ENCODE measurements at places on chromosomes 11 and 22.

DNA sequence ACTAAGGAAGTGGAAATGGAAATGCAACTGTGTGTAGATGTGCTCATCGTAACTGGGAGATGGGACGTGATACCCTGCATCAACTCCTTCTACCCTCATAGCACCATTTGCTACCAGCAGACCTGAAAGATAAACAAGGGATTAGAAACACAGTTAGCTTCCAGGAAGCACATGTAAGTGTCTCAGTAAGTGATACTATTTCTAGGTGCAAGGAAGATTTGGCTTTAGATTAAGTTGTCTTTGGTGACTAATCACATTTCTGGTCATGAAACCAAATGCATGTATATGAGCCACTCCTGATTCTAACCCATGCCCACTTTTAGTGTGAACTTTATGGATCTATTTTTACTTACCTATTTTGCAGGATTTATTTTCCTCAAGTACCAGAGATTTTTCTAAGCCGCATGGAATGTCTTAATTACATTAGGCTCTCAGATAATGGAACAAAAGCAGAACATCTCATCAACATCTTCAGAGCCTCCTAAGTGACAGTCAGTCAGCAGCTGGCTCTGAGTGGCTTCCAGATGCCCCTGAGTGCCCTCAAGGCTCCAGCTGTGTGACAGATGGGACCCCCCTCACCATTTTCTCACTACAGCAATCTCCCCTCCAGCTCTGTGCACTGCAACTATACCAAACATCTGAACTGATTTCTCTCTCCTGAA, 21.2 kb downstream of the SLC5A12 start:
- DNase-seq, result no peak

GRCh38 chr22:24290459-24290858, 19.8 kb downstream of the SPECC1L start:
- no peak for DNase-seq

DNA sequence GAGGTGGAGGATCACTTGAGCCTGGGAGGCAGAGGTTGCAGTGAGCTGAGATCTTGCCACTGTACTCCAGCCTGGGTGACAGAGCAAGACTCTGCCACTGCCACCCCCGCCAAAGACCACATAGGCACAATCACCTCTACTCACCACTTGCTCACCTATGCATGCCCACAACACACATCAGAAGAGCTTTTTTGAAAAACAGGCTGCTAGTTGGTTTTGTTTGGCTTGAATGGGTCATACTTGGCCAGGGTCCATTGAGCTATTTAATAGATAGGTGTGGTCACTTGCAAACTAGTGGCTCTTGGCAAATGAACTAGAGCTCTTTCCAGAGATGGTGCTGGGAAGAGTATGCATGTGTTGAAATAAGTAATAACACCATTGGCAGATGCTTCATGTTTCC, 80.1 kb downstream of the EMSY start:
- peak; percentile 7 for DNase-seq

DNA sequence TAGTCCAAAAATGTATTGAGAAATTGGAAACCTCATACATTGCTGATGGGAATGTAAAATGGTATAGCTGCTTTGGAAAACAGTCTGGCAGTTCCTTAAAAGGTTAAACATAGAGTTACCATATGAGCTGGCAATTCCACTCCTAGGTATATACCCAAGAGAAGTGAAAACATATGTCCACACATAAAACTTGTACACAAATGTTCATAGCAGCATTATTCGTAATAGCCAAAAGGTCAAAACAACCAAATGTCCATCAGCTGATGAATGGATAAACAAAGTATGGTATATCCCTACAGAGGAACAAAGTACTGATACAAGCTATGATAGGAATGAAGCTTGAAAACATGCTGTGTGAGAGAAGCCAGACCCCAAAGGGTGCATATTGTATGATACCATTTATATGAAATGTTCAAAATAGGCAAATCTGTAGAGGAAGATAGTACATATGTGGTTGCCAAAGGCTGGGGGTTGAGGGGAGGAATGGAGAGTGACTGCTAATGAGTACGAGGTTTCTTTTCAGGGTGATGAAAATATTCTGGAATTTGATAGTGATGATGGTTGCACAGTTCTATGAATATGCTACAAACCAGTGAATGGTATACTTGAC, 85.8 kb downstream of the ZBTB16 start:
- no peak for DNase-seq

DNA sequence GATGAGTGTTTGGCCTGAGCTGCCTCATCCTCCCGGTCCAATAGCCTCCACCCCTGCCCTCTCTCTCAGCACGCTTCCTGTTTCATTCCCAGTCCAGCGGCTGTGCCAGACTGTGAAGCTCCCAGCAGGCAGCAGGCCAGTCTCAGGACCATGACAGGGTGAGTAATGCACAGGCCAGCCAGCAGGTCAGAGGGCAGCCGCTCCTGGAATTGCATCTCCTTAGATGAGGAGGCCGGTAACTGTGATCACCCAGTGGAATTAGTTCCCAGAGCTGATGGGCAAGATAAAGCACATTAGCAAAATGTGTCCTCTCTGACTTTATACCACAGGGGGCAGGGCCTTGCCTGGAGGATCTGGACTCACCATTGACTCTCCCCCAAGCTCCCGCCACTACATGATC, 251.2 kb downstream of the ETS1 start:
- DNase-seq, result no peak

- no peak for DNase-seq
These were observed 3.1 kb downstream of the WBP2NL start for GRCh38 chr22:42001706-42002105.

GRCh38 chr11:69530278-69531070, 49.0 kb downstream of the LINC01488 start:
- DNase-seq, result no peak
